ENCODE measurements at places on chromosomes 6 and 20.
A peak's percentile ranks its signal among the peaks of the same experiment; 100 is the strongest.

GRCh38 chr6:33965766-33966165 is 162.0 kb upstream of the MLN start:
- no peak for DNase-seq

DNA sequence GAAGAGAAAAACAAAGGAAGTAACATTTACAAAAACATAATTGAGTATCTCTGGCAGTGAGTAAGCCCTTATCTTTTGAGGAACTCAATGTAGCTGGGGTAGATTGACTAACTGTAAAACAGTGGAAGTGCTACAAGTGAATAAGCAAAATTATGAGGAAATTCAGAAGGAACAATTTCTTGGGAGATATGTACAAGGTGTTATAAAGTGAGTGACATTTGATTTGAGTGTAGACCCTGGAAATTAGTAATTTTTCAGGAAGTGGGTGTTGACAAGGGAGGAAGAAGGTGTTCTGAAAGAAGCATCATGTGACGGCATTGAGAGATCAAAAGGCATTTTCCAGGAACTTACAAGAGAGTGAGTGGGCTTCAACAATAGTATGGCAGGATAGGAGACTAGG is 22.2 kb downstream of the XRN2 start:
- DNase-seq, result no peak

DNA sequence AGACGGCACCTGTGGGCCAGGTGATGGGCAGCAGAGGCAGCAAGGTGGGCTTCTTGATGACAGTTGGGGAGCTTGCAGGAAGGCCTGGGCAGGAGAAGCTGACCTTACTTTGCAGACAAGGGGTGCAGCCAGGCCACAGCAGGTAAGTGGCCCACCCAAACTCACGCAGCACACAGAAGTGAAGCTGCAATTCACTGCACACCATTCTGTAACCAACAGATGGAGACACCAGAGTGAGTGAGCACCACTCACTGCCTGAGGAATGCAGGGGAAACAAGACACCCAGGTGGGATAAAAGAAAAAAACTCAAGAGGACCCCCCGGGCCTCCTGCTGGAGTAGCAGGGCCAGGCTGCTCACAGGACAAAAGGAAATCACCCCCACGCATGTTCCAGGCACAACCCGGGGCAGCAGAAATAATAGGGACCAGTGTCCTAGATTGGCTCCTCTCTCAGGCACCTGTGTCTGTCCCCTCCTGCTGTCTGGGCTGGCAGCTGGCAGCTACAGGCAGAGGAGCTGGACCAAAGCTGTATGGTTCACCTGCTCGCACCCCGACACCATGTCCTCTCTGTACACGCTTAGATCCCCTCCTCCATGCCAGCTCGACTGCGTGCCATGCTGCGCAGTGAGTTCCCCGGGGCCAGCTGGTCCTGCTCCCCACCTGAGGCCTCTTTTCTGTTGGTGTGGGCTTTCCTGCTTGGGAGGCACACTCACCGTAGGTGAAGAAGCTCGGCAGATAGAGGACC is 4.9 kb downstream of the MTCH1 start:
- no peak for DNase-seq

- no peak for DNase-seq
Measured at GRCh38 chr6:56378507-56378906, 131.1 kb upstream of the COL21A1 start.

- DNase-seq, result peak; percentile 71
Measured at GRCh38 chr20:34083137-34083536, 28.9 kb downstream of the EIF2S2 start.
